ENCODE measurements at places on chromosomes 4 and X.

- H3K4me3 ChIP-seq: no peak overlapping the region
- no peaks in the 10 kb centered on the region for H3K36me3 ChIP-seq
- H3K27me3 ChIP-seq: no peaks in the 10 kb centered on the region
- H3K27ac ChIP-seq: peak overlapping the region; percentile 59
- H3K4me1 ChIP-seq: peaks cover 10% of the 10 kb centered on the region
These were observed 426.5 kb upstream of the PABPC4L start for GRCh38 chr4:134628066-134628465.

- H3K27ac ChIP-seq: no peak overlapping the region
- H3K4me3 ChIP-seq: no peak overlapping the region
- peaks cover 6% of the 10 kb centered on the region for H3K4me1 ChIP-seq
- no peaks in the 10 kb centered on the region for H3K36me3 ChIP-seq
These were observed 4.2 kb downstream of the HGFAC start for GRCh38 chr4:3445829-3446545.

- no peaks in the 10 kb centered on the region for H3K36me3 ChIP-seq
- no peak for DNase-seq
- no peak overlapping the region for H3K27ac ChIP-seq
- no peaks in the 10 kb centered on the region for H3K4me1 ChIP-seq
These were observed 170.6 kb downstream of the KDR start for GRCh38 chr4:54954656-54955388.

- H3K4me1 ChIP-seq: no peaks in the 10 kb centered on the region
- H3K27me3 ChIP-seq: no peaks in the 10 kb centered on the region
- no peaks in the 10 kb centered on the region for H3K36me3 ChIP-seq
- no peak for DNase-seq
- no peak overlapping the region for H3K27ac ChIP-seq
These were observed 909.0 kb downstream of the CENPC start for GRCh38 chr4:66636349-66636748.

- no peak overlapping the region for H3K27ac ChIP-seq
- H3K4me3 ChIP-seq: no peak overlapping the region
- no peaks in the 10 kb centered on the region for H3K27me3 ChIP-seq
- DNase-seq: no peak
- H3K4me1 ChIP-seq: no peaks in the 10 kb centered on the region
- H3K36me3 ChIP-seq: no peaks in the 10 kb centered on the region
These were observed 14.2 kb upstream of the CPE start for GRCh38 chr4:165364452-165365080.

DNA sequence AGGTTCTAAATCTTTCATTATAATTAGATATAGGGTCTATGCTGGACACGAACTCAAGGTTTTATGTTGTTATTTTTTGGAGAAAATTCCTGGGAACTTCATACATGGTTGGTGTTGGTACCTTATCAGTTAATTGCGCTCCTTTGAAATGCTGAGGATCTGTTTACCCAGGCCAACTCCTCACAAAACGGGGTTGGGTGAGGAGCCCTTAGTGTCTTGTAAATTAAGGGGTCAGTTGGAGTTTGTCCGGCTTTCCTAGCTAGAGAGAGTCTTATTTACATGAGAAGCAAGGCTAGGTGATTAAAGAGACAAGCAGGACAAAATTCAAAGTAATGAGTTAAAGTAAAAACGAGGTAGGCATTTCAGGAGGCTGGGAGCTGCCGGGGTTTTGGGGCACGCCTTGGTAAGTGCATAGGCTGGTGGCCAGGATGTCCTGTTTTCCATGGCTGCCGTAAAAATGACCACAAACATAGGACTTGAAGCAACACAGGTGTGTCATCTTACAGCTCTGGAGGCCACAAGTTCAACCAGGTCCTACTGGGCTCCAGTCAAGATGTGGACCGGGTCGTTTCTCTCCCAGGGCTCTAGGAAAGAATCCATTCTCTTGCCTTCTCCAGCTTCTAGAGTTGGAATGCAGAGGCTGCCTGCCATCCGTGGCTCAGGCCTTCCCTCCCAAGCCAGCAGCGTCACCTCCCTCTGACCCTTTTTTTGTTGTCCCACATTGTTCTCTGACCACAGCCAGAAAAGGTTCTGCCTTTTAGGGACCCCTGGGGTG, 19.8 kb downstream of the PSAPL1 start:
- DNase-seq: peak; percentile 3
- H3K4me1 ChIP-seq: no peaks in the 10 kb centered on the region
- H3K27me3 ChIP-seq: peaks cover 6% of the 10 kb centered on the region
- H3K27ac ChIP-seq: no peak overlapping the region
- H3K36me3 ChIP-seq: no peaks in the 10 kb centered on the region
- H3K4me3 ChIP-seq: no peak overlapping the region

GRCh38 chr4:56786955-56787354, 34.5 kb downstream of the SPINK2 start:
- no peaks in the 10 kb centered on the region for H3K36me3 ChIP-seq
- DNase-seq: peak; percentile 47
- H3K4me1 ChIP-seq: no peaks in the 10 kb centered on the region
- H3K4me3 ChIP-seq: no peak overlapping the region
- no peaks in the 10 kb centered on the region for H3K27me3 ChIP-seq
- H3K27ac ChIP-seq: no peak overlapping the region

DNA sequence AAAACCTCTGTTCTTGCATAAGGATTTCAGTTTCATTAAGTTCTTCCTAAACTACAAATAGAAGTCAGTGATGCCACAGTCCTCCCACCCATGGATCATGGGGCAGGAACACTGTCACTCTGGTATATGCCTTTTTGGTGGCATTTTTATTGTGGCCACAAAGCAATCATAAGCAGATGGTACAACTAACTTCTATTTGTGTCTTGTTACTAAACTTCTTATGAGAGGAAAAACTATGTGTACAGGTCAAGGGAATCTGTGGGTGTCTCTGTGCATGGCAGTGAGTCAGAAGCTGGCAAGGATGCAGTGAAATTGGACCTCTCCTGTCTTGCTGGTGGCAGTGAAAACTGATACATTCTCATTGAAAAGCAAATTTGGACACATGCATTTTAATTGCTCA, 245.0 kb upstream of the GPC4 start:
- H3K4me3 ChIP-seq: no peak overlapping the region
- no peaks in the 10 kb centered on the region for H3K27me3 ChIP-seq
- H3K4me1 ChIP-seq: peaks cover 53% of the 10 kb centered on the region
- no peaks in the 10 kb centered on the region for H3K36me3 ChIP-seq
- peak overlapping the region; percentile 25 for H3K27ac ChIP-seq
- DNase-seq: peak; percentile 29

DNA sequence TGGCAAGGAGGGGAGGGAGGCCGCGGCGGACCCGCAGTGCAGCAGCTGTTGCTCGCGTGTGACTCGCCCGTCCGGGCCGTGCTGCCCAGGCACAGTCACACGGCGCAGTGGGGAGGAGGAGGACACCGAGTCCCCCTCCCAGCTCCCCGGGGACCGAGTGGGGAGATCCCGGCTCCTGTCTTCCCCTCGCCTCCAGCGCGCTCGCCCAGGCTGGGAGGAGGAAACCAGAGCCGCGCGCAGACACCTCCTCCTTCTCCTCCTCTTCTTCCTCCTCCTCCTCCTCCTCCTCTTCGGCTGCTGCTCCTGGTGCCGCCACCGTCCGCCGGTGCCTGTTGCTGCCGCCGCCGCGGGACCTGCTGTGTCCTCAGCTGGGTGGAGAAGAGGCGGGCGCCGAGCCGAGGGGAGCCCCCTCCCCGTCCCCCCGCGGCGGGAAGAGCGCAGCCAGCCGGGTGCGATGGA, at the start of gene TBC1D1:
TSS of gene TBC1D1 (plus strand) at position 284 of the 459 bp plus-strand sequence. CDS start 11,012 bp downstream, outside the sequence.
- peaks cover 15% of the 10 kb centered on the region for H3K4me1 ChIP-seq
- no peaks in the 10 kb centered on the region for H3K36me3 ChIP-seq
- H3K27me3 ChIP-seq: peaks cover 3% of the 10 kb centered on the region
- DNase-seq: peak; percentile 37
- H3K27ac ChIP-seq: peak within 1 kb of the TSS; percentile 33

DNA sequence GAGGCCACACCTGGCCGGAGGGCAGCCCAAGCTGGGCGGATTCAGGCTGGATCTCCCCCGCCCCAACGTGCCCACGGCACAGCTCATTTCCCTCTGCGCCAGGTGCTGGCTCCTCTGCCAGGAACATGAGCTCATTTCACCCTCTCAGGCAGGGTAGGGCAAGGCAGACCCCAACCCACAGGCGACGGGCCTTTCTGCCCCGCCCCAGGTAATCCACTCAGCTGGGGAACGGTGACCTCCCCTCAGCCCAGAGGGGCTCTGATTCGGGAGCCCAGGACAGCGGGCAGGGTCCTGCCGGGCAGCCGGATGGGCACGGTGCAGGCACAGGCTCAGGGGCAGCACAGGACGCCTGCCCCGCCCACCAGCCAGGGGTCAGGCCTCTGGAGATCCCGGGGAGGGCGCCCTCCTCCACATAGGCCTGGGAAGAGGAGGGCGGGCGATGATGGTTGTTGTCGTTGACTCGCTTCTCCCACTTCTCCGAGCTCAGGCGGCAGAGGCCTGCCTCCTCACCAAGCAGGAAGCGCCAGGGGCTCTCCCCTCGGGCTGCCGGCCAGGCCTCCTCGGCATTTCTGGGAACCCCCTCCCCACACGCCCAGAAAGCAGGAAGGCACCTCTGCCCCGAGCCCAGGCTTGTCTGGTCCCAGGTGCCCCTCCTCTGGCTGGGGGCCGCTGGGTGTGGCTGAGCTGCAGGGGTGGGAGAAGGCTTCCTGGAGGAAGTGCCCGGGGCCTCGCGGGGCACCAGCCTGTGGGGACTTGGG, 31.1 kb downstream of the TACC3 start:
- H3K4me1 ChIP-seq: peaks cover 31% of the 10 kb centered on the region
- peak overlapping the region; percentile 70 for H3K27ac ChIP-seq

DNA sequence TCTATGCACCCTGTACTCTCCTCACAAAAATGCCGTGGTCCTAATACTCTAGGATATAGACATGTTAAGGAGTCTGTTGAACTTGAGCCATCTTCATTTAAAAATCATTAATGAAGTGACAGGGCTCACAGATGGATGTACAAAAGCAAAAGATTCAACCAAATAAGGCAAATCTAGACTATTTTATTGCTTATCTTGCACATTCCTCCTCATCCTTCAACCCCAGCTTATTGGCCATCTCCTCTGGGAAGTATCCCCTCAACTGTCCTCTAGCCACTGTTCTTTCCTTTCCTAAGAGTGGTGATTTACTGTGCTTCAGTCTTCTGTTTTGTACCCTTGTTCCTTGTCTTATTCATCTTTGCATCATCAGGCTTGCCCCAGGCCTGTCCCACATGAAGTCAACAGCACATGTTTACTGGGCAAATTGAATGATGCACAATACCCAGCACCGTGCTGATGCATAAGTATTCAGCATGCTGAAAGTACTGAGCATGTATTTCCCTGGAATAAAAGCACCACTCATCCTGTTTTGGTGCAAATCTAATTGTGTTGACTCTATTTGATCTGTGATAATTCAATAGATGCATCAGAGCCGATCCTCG, 287.3 kb upstream of the CLNK start:
- H3K36me3 ChIP-seq: no peaks in the 10 kb centered on the region
- no peaks in the 10 kb centered on the region for H3K27me3 ChIP-seq
- H3K4me1 ChIP-seq: no peaks in the 10 kb centered on the region
- H3K4me3 ChIP-seq: no peak overlapping the region

GRCh38 chrX:71140440-71140839, 4.2 kb upstream of the NLGN3 start:
- no peak overlapping the region for H3K27ac ChIP-seq
- H3K4me1 ChIP-seq: peaks cover 3% of the 10 kb centered on the region
- H3K36me3 ChIP-seq: peaks cover 2% of the 10 kb centered on the region

DNA sequence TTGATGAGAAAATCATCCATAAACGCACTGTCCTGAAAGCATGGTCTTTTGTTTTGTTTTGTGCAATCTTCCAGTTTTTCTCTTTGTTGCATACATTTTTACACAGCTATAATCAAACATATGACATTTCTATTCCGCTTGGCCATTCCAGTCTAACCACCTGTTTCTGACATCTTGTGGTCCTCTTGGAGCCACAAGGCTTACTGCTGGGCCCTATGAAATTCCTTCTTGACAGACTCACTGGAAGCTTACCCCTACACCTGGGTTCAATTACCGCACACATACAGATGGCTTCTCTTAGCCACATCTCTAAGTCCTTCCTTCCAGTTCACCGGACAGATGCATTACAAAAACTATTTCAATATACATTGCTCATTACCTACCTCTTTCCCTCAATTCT, 72.4 kb downstream of the PAPSS1 start:
- no peak overlapping the region for H3K27ac ChIP-seq
- no peak overlapping the region for H3K4me3 ChIP-seq
- no peaks in the 10 kb centered on the region for H3K4me1 ChIP-seq
- H3K36me3 ChIP-seq: no peaks in the 10 kb centered on the region
- no peaks in the 10 kb centered on the region for H3K27me3 ChIP-seq
- DNase-seq: no peak

GRCh38 chrX:78548012-78548411, 111.1 kb downstream of the RTL3 start:
- DNase-seq: no peak
- H3K4me1 ChIP-seq: no peaks in the 10 kb centered on the region
- no peak overlapping the region for H3K27ac ChIP-seq
- no peaks in the 10 kb centered on the region for H3K36me3 ChIP-seq
- H3K4me3 ChIP-seq: no peak overlapping the region

DNA sequence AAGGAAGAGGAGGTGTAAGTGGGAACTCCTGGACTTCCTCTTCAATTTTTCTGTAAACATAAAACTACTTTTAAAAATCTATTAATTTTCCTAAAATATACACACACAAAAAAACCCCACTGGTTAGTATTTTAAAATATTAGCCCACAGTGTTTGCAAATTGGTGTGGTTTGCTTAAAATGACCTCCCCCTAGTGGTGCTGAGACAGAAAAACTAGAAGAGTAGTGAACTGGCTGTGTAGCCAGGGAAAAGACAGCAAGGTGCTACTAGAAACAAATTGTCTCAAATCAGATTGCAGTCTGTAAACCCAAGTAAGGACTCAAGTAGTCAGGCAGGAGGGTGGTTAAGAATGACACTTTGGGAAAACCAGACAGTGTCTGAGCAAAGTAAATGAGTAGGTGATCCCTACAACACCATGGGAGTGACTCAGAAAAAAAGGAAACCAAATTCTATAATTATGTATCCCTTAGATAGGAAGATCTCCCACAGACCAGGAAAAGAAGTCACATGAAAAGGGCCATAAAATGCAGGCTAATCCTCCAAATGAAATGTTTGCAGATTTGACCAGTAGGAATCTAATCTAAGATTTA, 26.0 kb downstream of the AMTN start:
- DNase-seq: no peak
- no peaks in the 10 kb centered on the region for H3K27me3 ChIP-seq
- H3K27ac ChIP-seq: no peak overlapping the region

DNA sequence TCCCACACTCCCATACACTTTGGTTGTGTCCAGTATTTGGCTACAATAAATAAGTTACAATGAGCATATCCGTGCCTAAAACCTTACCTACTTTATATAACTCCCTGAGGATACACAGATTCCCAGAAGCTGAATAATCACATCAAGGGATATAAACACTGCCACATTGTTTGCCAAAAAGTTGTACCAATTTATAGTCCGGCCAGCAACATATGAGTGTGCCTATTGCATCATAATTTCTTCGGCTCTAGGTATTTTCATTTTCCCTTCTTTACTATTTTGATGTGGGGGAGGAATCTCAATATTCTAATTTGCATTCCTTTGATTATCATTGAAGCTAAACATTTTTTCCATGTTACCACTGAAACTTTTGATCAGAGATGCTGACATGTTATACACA, 146.4 kb downstream of the PCDH19 start:
- no peaks in the 10 kb centered on the region for H3K36me3 ChIP-seq
- H3K4me3 ChIP-seq: no peak overlapping the region
- DNase-seq: no peak
- no peaks in the 10 kb centered on the region for H3K27me3 ChIP-seq

Measured in body of pancreas (tissue), 4 donors.